COR-L47 (cell line): ENCODE measurements at places on chromosomes 1 and 21.

- DNase-seq = no peak
Observed at GRCh38 chr1:221823149-221823548, 81.3 kb upstream of the DUSP10 start.

DNA sequence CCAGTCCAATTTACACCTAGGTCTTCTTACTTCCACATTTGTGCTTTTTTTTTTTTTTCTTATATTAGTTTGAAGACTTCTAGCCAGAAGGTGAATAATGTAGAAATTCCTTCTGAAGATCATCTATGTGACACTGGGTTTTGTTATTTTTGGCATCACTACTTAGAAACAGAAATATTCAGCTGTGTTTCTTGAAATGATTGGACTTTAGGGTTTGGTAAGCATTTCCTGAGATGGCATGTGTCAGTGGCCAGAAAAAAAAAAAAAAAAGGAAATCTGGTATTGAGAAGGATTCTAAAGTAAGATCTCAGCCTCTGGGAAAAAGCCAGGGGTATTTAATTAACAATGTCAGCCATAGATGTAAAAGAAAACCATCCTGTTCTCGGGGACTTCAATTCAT lies 43.4 kb upstream of the LRRC8C start:
- no peak for DNase-seq

DNA sequence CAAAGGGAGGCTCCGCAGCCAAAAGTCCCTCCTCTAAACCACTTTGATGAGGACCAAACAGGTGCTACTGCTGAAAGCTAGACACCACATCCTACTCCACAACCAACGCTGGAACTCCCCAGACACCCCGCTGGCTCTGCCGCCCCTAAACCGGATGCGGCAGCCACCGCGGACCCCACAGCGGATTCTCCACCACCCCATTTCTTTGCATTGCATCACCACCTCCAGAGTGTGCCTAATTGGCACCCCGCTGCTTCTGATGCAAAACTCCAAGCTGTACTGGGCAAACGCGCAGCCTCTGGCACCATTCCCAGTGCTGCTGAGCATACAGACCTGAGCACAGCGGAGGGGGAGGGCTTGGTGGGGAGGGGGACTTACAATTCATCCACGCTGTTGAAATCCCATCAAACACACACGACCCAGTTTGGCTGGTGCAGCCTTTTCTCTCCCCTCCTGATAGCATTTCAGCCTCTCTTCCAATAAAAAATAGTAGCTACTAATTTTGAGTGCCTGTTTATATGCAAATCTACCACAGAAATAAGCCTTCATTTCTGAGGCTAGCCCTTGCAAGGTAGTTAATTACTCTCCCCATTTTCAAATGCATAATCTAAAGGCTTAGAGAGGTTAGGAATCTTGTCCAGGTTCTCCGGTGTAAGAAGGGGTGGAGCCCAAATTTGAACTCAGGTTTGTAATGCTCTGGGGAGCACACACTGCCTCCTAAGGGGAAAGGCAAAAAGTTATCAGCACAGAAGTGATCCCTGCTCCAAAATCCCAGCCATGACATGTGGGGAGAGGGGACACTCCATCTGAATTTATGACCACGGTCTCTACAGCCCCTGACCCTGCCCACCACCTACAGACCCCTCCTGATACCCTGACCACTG lies 12.2 kb upstream of the RGS16 start:
- DNase-seq = peak; percentile 97

DNA sequence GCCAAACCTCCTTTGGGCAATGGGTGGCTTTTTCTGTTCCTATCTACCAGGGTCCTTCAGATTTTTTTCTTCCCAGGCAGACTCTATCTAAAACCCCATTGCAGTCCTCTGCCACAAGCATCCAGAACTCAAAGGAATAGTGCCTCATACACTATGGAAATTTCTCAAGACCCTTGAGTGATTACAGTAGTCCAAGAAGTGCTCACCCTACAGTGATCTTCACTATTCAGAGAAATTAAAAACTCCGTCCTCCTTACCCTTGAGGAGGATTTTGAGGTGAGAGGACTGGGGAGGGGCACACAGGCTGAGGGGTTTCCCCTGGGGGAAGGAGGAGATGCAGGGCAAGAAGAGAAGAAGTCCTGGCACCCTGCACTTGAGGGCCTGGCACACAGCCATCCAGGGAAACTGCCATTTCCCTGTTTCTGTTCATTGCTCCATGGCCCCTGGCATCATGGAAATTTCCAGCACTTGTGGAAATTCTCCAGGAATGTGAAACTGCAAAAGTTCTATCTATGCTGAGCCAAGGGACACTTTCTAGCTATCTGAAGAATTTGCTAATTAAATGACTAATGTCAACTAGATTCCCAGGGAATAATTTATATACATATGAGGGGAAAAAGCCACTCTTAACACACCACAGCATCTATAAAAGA lies 102.5 kb upstream of the ATP1B1 start:
- no peak for DNase-seq

- no peak for DNase-seq
Observed at GRCh38 chr1:223515421-223515820, 122.2 kb downstream of the CCDC185 start.

GRCh38 chr1:55572878-55573734 lies 357.9 kb upstream of the USP24 start:
- no peak for DNase-seq
